ENCODE measurements at places on chromosomes 2 and 18.
A peak's percentile ranks its signal among the peaks of the same experiment; 100 is the strongest.

DNA sequence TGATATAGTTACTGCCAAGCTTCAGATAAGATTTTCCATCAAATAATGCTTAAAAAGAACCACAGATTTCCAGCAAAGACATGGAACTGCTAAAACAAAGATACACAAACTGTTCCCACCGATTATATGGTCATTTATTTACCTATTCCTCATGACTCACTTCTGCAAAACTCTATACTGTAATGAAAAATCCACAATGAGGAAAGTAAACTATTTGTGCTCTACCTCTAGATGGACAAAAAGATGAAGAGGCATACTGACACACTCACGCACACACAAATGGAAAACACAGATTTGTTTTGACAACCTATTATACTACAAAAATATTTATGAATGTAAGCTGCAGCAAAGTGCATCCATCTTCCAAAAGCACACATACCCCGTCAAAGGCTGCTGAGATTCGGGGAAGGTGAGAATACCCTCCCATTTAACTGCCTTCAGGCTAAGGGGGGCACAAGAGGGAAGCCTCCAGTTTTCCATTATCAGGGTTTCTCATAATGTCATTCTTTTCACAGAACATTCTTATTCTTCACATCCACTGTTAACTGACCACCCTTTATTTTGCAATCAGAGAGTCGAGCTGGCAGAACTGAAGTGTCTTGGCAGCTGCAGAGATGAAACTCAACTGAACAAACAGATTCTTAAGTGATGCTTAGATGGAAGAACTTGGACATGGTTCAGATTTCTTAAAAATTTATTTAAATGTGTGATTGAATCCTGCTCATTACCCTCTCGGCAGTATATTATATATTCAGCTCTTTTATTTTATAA, 115.9 kb upstream of the TANK start:
- no peak for DNase-seq

- peak; percentile 15 for DNase-seq
These were observed at the start of gene CSRNP3 for GRCh38 chr2:165469417-165469816. CSRNP3 (plus strand) TSS chr2:165469698; CDS start chr2:165595066, 125,368 bp downstream.

GRCh38 chr18:57982372-57983021, 61.5 kb upstream of the NEDD4L start:
- no peak for DNase-seq

- no peak for DNase-seq
These were observed 11.4 kb upstream of the GAREM1 start for GRCh38 chr18:32482117-32482516.

GRCh38 chr2:96547731-96548171, 11.2 kb downstream of the ARID5A start:
- no peak for DNase-seq

- no peak for DNase-seq
These were observed 56.6 kb downstream of the CLHC1 start for GRCh38 chr2:55175254-55176093.

- DNase-seq = no peak
These were observed 311.2 kb upstream of the PKDCC start for GRCh38 chr2:41736586-41736985.

DNA sequence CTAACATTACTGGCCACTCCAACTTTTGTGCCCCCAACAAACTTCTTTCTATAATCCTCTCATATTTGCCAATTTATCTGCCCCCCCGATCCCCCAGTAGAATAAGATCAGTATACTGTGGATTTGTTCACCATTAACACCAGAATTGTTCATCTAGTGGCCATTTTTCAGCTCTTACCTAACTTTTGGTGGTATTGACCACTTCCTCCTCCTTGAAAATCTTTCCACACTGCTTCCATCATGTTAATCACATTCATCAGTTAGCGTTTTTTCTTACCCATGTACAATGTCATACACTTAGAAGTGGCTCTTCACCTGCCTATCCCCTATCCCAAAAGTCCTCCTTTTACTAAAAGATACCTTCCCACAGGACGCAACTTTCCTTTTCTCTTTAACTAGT, 6.1 kb downstream of the IMPACT start:
- no peak for DNase-seq

GRCh38 chr2:60394463-60394862, 159.0 kb downstream of the BCL11A start:
- no peak for DNase-seq

GRCh38 chr2:199848389-199849130, 2.4 kb downstream of the FTCDNL1 start:
- DNase-seq = no peak

GRCh38 chr2:86050301-86050700, 55.4 kb downstream of the POLR1A start:
- DNase-seq = no peak

GRCh38 chr18:57087644-57088376, 59.1 kb upstream of the BOD1L2 start:
- no peak for DNase-seq

GRCh38 chr2:239762655-239763269, 262.4 kb downstream of the NDUFA10 start:
- no peak for DNase-seq

GRCh38 chr2:168186452-168186851, 60.9 kb downstream of the STK39 start:
- DNase-seq = no peak

DNA sequence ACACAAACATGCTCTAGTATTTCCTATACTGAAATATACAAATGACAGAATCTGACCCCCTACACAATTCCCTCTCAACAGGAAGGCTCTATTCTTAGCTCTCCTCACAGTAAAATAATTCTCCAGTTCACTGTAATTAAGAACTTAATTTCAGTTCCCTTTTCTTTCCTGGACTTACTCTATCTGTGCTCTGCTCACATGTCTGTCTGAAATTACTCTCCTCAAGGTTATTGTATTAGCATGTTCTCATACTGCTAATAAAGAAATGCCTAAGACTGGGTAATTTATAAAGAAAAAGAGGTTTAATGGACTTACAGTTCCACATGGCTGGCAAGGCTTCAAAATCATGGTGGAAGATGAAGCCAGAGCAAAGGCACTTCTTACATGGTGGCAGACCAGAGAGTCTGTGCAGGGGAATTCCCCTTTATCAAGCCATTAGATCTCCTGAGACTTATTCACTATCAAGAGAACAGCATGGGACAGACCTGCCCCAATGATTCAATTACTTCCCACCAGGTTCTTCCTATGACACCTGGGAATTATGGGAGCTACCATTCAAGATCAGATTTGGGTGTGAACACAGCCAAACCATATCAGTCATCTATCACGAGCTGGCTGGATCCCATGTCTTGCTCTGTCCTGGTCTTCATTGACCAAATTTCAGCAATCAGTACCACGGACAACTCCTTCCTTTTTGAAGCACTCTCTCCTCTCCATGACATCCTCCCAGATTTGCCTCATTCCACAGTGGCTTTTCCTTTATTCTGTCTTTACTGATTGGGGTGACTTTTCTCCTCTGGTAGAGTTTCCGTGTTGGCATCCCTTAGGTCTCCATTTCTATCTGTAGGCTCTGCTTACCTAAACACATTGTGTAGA, 110.9 kb downstream of the GALR1 start:
- DNase-seq = no peak

GRCh38 chr2:233994151-233994550, 56.4 kb upstream of the SPP2 start:
- no peak for DNase-seq

DNA sequence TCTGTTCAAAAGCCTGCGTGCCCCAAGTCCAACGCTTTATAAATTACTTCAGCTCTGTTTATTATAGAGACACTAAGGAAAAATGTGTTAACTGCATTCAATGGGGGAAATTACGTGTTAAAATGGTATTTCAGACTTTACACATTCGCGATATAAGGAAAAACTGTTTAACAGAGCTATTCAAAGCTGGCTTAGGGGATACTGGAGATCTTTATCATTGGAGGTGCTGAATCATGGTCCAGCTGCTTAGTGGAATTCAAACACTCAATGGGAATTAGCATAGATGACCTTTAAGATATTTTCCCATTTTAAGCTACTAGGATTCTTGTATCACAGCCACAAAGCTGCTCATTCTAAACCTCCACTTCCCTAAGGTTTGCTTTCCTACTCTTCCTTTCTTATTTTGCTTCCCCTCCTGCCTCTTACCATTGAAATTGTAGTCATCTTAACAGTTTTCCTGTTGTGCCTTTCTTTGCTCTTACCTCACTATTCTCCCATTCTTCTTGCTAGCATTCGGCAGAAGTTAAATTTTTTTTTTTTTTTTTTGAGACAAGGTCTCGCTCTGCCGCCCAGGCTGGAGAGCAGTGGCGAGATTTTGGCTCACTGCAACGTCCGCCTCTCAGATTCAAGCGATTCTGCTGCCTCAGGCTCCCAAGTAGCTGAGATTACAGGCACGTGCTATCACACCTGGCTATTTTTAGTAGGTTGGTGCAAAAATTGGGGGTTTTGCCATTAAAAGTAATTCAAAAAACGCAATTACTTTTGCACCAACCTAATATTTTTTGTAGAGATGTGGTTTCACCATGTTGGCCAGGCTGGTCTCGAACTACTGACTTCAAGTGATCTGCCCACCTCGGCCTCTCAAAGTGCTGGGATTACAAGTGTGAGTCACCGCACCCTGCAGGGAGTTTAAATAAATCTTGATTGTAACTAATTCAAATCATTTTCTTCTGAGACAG, 6.5 kb downstream of the SULT6B1 start:
- no peak for DNase-seq

DNA sequence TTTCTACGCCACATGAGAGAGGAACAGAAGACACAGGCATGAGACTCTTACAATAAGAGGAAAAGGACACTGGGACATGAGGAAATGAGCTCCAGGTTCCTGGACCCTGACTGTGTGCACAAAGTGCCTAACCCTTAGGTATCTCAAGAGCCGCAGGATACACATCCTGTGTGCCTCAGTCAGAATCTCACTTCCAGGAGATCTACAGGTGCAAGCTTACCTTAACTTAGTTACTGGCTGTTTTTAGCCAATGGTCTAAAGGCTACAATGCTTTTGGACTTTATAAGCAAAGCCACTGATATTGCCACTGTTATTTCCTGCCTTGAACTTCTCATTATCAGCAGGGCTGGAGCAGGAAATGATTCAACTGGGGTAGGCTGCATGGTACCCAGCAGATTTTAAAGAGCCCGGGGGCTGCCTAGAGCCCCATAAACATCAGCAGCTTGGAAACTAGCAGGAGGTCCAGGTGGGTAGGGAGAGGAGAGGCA, 254.4 kb downstream of the ZNF521 start:
- DNase-seq = no peak

DNA sequence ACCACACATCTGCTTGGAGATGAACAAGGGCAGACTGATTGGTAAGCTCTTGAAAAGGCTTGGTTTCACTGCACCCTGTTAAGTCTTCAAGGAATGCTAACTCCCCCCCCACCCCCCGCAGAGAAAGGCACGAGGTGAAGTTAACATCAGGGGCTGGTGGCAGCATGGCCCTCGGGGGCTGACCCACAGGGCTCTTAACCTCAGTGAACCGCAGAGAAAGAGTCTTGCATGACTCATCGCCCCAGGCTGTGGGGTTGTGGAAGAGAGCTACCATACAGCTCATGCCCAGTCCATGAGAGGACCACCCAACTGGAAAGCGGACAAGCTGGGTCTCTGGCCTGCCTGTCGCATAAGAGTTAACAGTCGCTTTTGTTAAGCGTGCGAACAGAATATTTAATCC, 10.6 kb upstream of the CEP68 start:
- DNase-seq = no peak

DNA sequence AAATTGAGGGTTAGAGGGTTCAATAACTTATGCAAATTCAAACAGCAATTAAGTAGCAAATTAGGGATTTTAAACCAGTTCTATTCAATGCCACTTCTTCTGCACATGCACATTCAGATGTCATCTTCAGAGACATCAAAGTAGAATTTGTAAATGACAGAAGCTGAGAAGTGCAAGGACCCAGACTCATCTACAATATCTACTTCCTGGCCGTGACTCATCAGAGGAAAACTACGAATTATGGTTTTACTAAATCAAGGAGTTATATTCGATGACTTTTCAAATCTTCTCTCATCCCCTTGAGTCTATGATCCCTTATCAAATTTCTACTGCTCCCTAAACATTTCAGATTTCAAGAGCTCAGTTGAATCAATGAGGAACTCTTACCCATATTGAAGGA, 20.0 kb upstream of the STAT4 start:
- DNase-seq = no peak

DNA sequence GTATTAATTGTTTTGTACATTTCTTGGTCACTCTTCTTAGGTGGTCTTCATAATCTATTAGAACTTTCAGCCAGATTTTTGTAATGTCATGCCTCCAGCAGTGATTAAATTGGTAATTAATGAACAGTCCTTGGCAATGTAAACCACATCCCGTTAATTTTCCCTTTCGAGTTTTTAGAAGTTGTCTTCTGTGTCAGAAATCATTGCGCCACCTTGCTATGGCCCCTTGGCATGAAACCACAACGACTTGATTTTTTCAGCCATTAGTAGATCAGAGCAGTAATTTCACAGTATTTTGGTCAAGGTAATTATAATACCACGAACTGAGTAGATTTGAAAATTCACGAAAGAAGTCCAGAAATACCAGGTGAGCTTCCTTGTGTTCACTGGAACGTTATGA, 86.0 kb upstream of the OTX1 start:
- no peak for DNase-seq

GRCh38 chr18:32761231-32761630, 11.6 kb downstream of the KLHL14 start:
- no peak for DNase-seq

- DNase-seq = no peak
These were observed 136.5 kb downstream of the MREG start for GRCh38 chr2:215876937-215877238.

- DNase-seq = no peak
These were observed 276.5 kb upstream of the NRP2 start for GRCh38 chr2:205405752-205406151.

DNA sequence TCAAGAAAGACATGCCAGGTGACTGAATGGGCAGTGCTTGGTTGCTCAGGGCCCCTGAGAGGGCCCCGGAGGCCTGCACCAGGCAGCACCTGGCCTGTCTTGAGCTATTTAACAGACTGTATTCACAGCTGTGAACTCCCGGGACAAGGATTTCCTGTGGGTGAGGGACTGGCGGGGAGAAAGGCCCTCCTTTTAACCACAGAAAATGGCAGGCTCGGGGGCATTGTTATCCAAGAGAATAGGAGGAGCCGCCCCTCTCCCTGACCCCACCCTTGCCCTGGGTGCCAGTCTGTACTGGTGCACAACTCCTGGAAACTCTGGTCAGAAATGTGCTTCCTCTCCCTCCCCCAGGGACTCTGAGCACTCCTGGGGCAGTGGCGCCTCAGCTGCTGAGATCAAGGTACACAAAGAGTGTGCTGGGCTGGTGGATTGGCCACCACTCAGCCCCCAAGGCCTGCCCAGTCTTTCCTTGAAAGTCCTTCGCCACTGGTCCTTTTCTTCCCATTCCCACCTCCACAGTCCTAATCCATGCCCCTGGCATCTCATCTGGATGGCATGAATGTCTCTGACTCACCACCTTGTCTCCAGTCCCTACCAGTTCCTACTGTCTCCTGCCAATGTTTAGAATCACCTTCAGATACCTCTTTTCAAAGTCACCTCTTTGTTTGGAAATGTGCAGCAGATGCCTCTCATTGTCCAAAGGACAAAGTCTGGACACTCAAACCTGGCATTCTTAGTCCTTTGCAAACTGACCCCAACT, 19.6 kb upstream of the EPAS1 start:
- DNase-seq = no peak
